ENCODE measurements at places on chromosomes 11 and 22.

DNA sequence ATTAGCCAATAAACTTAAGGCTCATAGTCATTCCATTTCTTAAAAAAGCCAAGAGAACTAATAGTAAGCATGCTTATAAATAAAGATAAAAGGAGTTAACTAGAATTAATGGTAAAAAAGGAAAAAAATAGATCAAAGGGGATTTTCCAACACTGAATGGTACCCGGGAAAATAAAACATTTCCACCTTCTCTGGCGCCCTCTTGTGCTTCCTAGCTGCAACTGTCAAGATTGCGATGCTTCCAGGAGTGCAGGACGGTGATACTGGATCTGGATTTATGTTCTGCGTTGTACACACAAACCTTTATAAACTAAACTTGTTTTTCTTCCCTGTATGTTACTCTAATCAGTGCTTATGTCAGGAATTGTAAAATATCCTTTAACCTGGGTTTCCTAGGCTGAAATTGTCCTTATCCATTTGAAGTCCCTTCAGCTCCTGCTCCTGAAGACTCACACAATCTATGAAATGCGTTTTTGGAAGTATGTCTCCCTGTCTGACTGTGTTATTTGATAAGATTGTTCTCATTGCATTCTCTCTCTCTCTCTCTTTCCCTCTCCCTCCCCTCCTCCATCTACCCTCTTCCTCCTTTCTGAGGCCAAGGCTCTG lies 9.6 kb upstream of the HTATIP2 start:
- no peak for DNase-seq

DNA sequence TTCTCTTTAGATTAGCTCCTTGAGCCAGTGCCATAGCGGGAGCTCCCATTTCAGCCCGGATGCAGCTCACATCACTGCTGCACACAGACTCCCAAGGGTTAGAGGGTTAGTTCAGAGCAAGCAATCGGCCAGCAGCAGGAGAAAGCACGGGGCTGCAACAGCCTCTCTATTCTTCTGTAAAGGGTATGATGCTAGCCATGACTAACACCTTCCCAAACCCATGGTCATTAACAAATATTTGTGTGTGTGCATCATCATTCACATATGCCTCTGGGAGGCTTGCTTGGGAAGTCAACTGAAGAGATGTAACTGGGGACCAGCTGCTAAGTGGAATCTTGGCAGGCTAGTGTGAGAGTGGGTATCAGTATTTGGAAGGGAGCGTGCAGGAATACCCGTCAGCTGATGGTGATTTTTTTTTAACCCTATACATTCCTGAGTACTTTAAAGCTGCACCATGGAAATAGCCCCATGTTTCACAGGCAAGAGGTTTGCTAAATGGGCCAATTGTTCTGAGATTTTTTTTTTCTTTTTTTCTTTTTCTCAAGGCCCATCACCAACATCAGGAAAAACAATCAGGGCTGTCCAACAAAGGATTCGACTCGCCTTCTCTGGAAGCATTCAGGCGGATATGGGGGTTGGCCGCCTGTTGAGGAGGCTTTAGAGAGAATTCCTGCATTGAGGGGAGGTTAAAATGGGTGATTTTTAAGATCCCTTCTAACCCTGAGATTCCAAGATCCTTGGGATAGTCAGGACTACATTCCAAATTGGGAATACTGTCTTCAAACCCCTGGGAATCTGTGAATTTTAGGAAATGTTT lies 33.2 kb upstream of the CCDC89 start:
- no peak for DNase-seq

DNA sequence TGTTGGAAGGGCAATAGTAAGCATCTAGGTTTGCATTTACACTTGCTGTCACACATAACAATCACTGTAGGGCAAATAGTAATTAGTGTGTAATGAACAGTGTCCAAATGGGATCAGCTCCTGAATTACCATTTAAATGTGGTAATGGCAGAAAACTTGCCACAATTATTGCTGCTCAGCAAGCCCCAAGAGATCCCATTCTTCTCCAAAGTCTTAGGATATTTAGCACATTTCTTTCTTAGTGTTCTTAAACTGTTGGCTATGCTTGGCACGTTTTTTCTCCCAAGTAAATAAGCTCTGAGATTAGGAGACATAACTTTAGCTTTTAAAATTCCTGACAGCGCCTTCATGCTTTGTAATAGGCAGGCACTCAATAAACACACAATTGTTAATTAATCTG lies 1037.0 kb downstream of the DLG2 start:
- no peak for DNase-seq

DNA sequence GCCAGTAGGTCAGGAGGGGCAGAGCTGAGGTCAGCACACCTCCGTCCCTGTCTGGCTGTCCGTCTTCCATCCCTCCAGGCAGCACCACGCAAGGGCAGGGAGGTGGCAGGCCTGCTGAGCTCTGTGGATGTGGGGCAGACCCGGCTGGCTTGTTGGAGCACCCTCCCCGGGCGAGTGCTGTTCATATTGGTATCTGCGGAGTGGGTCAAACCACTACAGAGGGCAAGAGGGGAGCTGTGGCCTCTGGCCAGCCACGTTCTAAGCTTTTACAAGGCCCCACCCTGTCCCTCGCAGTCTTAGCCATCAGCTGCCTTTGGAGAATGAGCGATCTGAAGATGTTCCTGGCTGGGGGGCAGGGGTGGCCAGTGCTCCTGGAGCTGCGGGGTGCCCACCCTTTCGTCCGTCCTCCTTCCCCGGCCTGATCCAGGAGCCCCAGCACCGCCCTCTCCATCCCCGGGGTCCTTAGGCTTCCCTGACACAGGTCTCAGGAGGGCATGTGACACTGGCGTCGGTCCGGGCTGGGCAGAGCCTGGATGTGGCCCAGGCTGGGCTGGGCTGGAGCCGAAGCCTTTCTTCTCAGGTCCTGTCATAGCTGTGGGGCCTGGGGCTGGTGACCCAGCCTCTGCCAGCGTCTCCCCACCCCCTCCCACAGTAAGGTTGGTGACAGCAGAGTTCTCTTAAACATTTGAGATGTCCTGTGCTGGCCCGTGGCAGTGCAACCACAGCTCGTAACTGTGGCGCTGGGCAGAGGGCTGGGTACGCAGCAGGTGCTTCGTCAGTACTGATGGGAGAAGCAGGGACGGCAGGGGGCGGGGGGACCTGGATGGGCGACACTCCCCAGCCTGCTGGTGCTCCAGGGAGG lies 31.7 kb upstream of the GRAMD4 start:
- DNase-seq: no peak

GRCh38 chr11:15867871-15868270 lies 488.5 kb downstream of the SOX6 start:
- DNase-seq: no peak

GRCh38 chr11:30346068-30346688 lies 23.3 kb downstream of the ARL14EP start:
- no peak for DNase-seq

DNA sequence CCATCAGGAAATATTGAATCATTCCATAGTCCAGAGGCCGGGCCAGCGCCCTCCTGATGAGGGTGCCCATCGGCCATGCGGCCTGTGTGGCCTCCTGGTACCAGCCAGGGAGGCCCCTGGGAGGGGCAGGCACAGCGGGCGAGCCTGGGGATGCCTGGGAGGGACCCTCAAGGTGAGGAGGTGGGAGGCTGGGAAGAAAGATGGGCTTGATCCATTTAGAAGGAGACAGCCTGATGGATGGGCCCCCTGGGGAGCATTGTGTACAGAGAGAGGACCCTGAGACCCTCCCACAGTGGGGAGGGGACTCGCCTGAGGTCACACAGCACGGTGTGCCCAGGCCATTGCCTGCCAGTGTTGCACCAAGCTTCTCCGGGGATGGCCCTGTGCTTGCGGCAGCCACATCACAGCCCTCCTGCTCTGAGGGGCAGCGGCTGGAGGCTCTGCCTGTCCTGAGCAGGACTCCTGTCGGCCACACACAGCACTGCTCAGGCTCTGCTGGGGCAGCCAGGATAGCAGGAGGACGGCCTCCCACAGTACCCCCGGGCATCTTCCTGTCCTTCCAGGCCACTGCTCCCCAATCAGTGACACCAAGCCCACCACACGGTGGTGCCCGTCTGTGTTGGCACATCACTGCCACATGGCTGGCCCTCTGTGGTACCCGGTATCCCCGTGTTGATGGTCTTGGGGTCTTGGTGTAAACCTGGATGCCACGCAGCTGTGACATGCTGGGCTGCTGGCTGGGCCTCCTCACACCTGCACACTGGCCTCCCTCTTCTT lies 290.0 kb downstream of the TBC1D22A start:
- DNase-seq: no peak

DNA sequence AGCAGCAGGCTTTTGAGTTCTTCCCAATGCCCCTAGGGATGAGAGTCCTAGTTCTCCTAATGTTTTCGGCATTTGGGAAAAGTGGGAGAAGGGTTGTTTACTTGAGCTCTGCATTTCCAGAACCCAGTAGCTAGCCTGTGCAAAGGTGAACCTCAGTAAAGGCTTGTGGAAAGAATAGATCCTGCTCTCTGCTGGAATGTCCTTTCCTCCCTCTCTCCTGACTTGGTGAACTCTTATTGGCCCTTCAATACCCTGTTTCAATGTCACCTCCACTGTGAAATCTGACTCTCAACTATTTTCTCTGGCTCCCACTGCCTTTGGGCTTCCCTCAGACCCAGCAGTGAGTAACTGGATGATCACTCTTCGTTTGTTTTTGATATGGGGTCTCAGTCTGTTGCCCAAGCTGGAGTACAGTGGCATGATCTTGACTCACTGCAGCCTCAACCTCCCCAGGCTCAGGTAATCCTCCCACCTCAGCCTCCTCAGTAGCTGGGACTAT lies 2.4 kb upstream of the UVRAG start:
- no peak for DNase-seq

GRCh38 chr11:811446-812245 lies 1.9 kb downstream of the RPLP2 start:
- DNase-seq: no peak

DNA sequence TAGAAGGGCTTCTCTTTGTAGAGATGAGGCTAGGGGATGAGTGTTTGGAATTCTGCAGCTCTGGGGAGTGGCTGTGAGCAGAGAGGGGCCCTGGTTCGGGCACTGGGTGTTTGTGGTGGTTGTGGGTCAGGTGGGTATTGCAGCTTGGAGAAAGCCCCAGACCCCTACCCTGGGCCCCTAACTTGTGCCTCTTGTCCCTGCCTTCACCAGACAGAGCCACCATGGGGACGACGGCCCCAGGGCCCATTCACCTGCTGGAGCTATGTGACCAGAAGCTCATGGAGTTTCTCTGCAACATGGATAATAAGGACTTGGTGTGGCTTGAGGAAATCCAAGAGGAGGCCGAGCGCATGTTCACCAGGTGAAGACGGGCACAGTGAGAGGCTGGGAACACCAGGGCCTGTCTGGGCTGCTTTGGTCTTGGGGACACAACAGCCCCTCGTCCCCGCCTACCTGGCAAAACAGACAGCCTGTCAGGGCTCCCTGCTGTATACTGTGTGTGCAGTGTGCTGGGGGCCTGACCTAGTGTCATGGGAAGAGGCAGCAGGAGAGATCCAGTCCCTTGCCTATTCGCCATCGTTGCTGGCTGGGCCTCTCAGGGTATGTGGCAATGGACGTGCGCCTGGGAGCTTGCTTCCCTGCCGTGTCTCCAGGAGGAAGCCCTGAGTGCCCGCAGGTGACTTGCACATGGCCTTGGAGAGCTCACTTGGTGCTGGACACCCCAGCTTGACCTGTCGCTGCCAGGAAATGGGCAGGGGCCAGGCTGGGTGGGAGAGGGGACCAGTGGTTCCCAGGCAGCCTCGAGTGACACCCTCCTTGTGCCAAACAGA lies 4.3 kb downstream of the INCENP start:
- DNase-seq: no peak

- no peak for DNase-seq
Observed at GRCh38 chr11:111733016-111733415, 33.2 kb downstream of the PPP2R1B start.

GRCh38 chr22:50017701-50018224 lies 5.2 kb upstream of the IL17REL start:
- no peak for DNase-seq

- no peak for DNase-seq
Observed at GRCh38 chr11:117887431-117888138, 11.1 kb upstream of the FXYD6 start.

- DNase-seq: no peak
Observed at GRCh38 chr11:36441610-36442208, 68.4 kb downstream of the TRAF6 start.

DNA sequence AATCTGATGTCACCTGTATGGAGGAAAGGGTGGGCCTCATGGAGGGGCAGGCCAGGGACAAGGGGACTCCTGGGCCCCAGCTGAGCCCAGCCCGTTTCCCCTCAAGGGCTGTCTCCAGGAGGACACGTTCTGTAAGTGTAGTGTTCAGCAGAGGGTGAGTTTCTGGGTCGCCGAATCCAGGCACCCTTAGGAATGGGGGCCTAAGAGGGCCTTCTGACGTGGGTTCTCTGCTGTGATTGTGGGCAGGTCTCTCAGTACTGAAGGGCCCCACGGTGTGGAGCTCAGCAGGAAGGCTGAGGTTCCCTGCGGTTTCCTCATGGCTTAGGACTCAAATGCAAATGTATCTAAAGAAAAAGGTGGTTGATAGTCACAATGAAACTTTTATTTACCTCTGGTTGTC lies 6.5 kb downstream of the PTDSS2 start:
- no peak for DNase-seq

- no peak for DNase-seq
Observed at GRCh38 chr11:17154409-17155159, 53.2 kb downstream of the PIK3C2A start.

DNA sequence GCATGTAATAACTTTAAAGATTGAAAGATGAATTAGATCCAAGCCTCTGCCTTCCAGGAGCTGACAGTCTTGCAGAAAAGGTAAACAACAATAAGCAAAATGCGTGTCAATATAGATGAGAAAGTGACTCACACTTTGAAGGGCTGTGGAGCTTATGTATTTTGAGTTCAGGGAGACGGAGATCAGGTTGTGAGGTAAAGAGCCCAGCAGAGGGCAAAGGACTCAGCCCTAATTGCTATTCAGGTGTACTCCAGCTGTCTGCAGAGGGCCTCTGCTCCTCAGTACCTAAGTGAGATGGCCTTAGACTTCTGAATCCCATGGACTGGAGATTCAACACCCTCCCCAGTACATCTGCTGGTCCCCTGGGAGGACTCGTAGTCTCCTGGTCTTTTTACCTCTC lies 22.9 kb upstream of the CTR9 start:
- no peak for DNase-seq

- no peak for DNase-seq
Observed at GRCh38 chr22:18035751-18036150, 11.4 kb upstream of the MICAL3 start.

DNA sequence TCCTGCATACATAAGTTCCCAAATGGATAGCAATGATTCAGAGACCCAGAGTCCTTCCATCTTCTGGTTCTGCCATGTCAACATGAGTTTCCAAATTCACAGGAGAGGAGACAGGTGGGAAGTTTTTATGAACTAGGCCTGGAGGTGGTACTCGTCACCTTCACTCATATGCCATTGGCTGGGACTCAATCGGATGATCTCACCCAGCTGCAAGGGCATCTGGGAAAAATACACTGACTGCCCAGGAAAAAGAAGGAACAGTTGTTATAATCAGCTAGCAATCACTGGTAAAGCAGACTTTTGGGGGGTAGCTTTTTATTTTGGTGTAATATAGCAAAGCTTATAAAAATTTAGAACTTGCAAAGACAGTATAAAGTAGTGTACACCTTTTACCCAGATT lies 83.9 kb downstream of the OTOG start:
- no peak for DNase-seq

GRCh38 chr11:119169282-119169719 lies 776 bp downstream of the NLRX1 start:
- DNase-seq: peak; percentile 12

GRCh38 chr11:43686207-43686606 lies 5.7 kb downstream of the HSD17B12 start:
- DNase-seq: no peak

- no peak for DNase-seq
Observed at GRCh38 chr11:59283825-59284772, 71.4 kb upstream of the MPEG1 start.

GRCh38 chr22:48396785-48397530 lies 1430.7 kb downstream of the BRD1 start:
- DNase-seq: no peak

GRCh38 chr22:22200569-22201184 lies 43.9 kb upstream of the VPREB1 start:
- DNase-seq: no peak
